GF-D8 (cell line): ENCODE measurements at places on chromosomes 5 and 9.

- DNase-seq: no peak
These were observed 3.4 kb downstream of the CPEB4 start for GRCh38 chr5:173891308-173892116.

- no peak for DNase-seq
These were observed 12.8 kb upstream of the NIPAL4 start for GRCh38 chr5:157447201-157447637.

GRCh38 chr5:96146675-96147074 lies 185.0 kb upstream of the ELL2 start:
- DNase-seq: no peak

DNA sequence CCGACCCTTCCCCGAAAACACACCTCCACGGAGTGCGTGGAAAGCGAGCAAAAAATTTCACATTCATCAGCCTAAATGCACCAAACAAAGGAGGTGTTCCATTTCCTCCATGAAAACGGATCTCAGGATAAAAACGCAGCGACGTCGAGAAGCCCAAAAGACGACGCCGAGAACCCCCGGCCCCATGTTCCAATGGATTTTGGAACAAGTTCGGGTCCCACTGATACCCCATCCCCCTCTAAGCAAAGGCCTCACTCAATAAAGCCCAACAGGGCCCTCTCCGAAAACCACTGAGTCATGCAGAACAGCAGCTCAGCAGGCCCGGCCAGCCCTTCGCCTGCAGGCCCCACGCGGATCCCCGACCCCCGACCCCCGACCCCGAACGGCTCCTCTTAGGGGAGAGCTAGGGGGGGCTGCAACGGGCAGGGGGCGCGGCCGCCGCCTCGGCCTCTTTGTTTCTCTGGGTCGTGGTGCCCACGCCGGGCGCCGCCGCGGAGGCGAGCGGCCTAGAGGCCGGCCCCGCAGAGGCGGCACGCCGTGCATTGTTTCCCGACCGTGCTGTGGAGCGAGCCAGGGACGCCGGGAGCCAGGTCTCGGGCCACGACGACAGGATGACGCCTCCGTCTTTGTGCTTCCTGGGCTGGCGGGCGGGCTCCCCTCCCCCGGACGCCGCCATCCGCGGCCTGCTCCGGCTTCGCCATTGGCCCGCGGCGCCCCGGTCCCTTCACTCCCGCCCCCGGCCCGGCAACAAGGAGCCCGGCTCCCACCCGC lies 915 bp downstream of the ZFAND5 start:
- DNase-seq: peak; percentile 5

DNA sequence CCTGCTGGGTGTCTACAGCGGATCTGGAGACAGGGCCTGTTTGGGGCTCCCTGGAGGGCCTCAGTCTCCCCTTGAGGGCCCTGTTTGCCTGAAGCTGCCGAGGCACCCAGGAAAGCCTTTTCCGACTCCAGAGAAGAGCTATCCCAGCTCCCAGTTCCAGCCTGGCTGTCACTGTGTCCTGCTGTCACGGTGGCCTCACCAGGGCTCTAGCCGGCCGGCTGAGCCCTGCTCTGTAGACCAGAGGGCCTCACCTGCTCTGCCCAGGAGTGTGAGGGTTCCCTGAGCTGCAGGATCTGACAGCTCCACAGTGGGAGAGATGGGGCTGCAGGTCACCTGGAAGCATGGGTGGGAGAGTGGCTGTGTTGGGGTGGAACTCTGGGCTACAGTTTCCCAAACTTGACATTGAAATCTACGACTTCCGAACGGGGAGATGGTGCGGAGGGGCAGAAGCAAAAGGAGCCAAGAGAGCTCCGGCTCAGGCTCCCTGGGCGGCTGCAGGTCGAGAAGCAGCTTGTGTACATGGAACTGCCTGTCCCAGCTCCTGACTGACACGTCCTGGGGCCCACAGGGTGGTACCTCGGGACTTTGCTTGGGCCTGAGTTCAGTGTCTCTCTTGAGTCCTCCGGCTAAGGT lies 94.9 kb downstream of the CACNA1B start:
- DNase-seq: no peak

DNA sequence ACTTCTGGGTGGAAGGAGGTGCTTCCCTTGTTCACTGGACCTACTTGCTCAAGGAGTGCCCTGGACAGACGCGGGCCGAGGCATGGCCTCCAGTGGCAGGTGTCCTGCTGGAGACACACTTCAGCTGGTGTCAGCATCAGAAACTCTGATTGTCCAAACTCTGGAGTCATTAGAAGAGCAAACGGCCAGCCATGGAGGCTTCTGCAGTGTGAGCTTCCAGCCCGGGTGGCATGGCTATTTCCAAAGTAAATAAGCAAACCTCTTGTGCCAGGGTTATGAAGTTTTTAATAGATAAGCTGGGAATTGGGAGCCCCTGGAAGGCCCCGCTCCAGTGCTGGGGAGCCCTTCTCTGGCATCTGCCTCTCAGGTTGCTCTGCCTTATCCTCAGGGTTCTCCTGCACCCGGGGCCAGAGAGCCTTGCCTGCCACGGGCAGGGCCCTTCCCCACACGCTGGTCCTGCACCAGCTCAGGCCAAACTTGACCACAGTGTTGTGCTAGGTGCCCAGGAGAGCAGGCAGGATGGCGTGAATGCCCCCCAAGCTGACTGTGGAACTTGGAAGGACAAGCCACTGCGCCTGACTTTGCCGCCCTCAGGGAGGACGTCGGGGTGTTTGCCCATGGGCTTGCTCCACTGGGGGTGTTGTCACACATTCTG lies 285.6 kb downstream of the GADD45G start:
- no peak for DNase-seq

DNA sequence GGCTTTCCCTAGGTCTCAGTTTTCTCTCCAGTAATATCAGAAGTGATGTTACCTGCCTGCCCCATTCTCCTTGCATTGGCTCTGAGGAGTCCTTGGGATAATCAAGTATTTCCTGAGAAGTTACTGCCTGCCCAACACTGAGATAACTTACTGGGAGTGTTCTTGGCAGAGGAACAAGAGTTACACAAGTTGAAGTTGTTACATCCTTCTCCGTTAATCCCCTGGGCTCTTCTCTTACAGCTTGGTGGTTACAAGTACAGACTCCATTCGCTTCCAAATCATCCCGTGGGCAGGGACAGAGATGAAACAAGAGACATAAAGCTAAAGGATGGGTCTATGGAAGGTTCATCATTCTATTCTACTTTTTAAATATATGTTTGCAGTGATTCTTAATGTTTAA lies 74.1 kb upstream of the SAP30L start:
- no peak for DNase-seq

- no peak for DNase-seq
These were observed 1603.4 kb downstream of the MAT2B start for GRCh38 chr5:165108809-165109208.

GRCh38 chr9:70420441-70421271 lies 6.2 kb upstream of the KLF9 start:
- DNase-seq: peak; percentile 67

DNA sequence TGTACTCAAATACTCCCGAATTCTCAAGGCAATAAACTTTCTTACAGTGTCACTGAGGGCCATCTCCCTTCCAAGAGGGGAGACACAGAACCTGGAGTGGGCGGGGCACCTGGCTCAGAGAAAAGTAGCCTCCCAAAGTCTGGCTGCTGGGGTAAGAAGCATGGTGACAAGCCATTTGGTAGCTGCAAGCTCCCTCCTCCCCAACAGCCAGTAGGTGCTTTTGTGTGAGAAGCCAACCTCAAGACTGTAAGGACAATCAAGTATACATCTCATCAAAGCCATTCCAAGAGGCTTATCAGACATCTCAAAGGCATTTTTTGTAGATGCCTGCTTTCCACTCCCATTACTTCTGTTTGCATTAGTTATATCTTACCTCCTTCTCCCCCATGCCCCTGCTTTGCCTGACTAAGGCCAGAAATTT lies 1.4 kb downstream of the DAB2 start:
- DNase-seq: no peak

GRCh38 chr9:95131023-95131943 lies 186.2 kb downstream of the FANCC start:
- no peak for DNase-seq

- no peak for DNase-seq
These were observed 36.5 kb downstream of the CFAP95 start for GRCh38 chr9:69857131-69857530.

GRCh38 chr9:131629825-131630204 lies 84.5 kb downstream of the PRRT1B start:
- DNase-seq: no peak

DNA sequence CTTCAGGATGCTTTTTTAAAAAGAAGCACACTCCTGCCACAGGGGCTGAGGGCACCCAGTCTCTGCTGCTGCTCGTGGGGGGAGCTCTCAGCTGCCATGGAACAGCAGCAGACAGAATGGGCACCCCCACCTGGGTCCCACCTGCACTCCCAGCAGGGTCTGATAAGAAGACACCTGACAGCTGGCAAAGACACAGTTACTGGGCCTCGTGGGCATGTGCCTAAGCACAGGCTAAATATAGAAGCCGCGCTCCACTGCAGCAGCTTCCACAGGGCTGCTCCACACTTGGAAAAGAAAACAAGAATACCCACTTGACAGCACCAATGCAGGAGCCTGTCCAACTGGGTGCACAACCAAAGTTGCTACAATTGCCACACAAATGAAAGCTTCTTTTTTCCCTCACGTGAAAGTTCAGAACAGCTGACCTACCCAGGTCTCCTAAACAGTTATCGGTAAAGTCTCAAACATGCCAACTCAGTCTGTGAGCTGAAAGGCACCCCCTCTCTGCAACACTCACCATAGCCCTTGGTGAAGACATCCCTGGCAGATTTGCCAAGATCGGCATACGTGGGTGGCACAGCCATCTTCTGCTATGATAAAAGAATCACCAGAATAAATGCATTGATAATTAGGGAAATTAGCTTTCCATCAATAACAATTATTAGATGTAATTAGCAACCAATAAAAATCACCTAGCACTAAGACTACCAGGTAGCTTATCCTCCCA lies 12.2 kb downstream of the VDAC1 start:
- no peak for DNase-seq

DNA sequence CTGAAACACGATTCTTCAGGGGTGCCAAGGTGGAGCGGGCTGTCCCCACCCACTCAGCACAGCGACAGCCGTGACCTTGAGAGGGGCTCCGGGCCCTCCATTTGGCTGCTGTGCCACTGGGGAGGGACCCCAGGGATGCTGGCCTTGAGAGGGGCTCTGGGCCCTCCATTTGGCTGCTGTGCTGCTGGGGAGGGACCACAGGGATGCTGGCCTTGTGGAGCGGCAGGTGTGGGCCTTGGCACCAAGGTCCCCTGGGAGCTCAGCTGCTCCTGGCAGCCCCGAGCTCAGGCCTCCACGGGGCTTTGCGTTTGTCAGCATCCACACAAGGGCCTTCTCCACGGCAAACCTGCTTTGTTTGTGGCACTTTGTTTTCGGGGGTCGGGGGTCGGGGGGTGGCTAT lies 137.6 kb upstream of the LPCAT1 start:
- DNase-seq: no peak

DNA sequence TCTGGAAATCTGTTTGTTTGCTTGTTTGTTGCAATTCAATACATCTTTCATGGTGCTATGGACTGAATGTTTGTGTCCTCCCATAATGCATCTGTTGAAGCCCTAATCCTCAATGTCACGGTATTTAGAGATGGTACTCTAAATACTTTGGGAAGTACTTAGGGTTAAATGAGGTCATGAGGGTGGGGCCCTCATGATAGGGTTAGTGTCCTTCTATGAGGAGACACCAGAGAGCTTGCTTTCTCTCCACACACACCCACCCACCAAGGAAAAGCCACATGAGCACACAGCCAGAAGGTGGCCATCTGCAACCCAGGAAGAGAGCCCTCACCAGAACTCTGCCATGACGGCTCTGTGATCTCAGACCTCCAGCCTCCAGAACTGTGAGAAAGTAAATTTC lies 32.7 kb downstream of the DMGDH start:
- no peak for DNase-seq

- DNase-seq: no peak
These were observed 124.2 kb downstream of the KCNIP1 start for GRCh38 chr5:170628028-170628427.

DNA sequence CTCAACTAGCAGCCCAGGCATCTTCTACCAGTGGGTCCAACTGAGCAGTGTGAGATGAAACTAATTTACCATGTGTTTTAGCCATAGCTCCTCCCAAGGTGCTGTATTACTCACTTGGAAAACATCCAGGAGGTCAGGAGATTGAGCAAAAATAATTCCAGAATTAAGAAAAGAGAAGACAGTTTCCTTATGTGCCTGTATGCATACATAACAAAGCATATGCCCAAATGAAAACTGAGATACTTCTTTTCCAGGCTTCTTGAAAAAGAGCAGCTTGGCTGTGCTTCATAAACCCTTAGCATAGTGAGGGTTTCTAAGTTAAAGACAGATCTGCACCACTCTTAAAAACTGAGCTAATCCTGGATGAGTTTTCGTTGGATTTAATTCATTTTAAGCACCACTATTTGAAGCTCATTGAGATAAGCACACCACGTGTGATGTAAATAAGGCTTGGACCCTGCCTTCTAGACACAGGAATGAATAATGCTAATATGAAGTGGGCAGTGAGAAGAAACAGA lies 119.4 kb downstream of the ADAMTS12 start:
- no peak for DNase-seq

GRCh38 chr9:2041736-2042135 lies 26.6 kb downstream of the SMARCA2 start:
- no peak for DNase-seq

DNA sequence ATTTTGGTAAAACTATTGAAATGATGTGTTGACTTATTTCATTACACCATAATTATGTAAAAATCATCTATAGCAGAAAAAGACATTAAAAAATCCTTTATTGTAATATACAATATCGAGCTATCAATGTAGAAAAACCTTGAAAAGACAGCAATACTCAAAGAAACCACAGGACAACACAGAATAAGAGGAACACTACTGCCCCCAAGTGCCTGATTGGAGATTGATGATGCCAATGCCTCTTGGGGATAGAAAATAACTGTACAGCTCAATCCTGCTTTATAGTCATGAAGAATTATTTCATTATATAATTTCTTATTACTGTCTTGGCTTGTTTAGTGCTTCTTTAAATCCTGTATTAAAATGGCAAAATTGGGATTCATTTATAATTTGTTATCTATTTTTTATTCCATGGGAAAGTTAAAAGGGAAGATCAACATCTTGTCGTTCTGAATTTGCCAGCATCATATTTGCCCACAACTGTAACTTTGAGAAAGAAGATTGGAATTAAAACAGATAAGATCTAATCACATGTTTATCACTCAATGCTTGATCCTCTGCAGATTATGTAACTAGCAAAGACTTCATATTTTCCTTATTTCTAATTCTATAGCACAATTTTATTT lies 337.5 kb downstream of the CDH9 start:
- peak; percentile 11 for DNase-seq

DNA sequence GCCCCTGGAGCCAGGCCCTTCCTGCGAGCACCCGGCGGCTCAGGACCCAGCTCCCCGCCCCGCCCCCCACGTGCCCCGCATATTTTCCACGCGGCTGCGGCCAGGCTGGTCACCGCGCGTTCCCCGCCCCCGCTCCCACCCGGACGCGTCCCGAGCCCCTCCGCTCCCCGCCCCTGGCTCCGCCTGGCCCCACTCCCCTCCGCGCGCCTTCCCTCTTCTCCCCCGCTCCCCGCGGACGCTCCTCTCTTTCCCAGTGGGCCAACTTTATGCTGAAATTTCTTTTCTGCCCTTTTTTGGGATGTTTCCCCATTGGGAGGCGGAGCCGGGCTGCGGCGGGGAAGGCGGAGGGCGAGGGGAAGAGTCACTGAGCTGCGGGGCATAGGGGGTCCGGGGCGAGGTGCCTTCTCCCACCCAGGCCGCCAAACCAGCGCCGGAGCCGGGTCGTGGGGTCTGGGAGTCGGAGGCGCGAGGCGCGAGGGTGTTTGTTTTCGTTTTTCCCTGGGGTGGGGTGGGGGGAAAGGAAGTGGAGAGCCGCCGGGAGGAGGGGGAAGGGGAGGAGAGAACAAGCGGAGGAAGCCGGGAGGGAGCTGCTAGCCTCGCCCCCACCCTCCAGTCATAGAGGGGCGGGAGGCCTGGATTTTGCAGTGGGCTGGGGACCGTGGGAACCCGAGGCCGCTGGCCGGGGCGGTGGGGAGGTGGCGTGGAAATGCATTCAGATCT lies 1.0 kb upstream of the TPM2 start:
- no peak for DNase-seq
